ENCODE measurements at places on chromosomes 5 and 9. TPM values are rescaled to one million over a fixed set of nuclear protein-coding genes. Genes with fewer than 3 reads are reported as not detected.

GRCh38 chr5:55584398-55585205, 49.8 kb upstream of the PLPP1 start:
- DNase-seq, result no peak

DNA sequence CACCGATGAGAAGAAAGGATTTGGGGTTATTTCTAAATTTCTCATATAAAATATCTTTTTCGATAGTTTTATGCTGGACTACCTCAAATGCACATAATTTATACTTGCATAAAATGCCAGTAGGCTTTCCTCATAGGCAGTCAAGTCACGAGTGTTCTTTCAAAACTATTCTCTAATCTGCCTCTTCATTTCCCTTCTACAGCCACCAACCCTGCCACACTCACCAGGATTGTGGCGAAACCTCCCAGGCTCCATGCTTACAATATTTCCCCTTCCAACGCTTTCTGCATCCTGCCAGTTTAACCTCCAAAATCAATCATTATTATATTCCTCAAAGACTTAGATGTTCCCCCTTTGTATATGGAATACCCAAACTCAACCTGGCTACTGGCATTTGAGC, 65.4 kb downstream of the FRMD3 start:
- DNase-seq, result no peak

DNA sequence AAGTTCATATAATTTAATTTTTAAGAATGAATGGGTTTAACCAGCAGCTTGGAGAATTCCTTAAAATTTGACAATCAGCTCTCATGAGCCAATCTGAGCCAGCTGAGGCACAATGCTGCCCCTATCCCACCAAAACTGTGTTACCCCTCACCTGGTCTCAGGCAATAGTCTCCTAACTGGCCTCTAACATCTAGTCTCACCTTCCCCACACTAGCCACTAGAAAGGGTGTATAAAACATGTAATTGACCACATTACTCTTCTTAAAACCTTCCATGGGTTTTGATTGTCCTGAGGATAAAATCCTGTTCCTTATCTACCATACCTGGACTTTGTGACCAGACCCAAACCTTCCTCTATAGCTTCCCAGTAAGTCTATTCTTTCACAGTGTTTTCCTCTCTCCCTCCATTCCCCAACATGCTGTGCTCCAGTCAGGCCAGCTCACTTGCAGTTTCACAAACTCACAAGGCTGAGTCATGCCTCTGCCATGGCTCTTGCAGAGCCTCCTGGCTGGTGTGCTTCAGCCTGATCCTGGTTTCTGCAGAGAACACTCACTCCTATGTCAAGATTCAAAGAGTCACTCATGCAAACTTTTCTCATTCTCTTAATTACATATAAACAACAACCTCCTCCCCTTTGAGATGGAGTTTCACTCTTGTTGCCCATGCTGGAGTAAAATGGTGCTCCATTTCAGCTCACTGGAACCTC, 16.0 kb upstream of the ZCCHC7 start:
- DNase-seq, result no peak

DNA sequence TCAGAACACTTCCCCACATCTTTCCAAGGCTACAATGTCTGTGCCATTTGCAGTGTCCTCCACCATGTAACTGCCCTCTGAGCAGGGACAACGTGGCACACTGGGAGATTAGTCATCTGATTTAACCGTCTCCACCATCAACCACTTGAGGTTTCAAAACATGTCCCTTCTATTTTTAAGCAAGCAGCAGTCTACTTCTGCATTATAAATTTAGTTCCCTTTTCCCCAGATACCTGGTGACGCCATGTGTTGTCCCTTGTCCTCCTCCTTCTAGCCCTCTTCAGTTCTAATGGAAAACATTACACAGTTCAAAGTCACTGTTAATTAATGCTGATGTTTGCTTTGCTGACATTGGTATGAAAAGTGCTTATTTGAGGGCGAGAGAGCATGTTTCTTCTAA, 52.8 kb downstream of the ATP10B start:
- no peak for DNase-seq

GRCh38 chr5:76445063-76445462, 42.0 kb downstream of the IQGAP2 start:
- DNase-seq, result no peak

- DNase-seq, result no peak
These were observed 36.9 kb downstream of the PCSK5 start for GRCh38 chr9:75927356-75927755.

GRCh38 chr9:101991926-101992325, 253.5 kb upstream of the GRIN3A start:
- DNase-seq, result no peak

DNA sequence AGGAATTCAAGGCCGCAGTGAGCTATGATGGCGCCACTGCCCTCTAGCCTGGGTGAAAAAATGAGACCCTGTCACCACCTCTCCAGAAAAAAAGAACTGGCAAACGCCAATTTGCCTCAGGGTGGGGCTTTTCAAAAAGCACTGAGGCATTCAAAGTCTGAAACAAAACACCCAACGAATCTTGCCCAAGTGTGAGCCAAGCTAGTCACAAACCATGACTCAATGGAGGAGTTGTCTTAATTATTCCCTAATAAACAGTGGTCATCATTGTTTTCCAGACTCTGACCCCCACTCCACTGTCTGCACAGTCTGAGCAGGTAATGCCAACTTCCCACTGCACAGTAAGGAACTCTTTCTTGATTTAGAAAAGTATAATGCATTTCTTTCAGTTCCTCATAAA, 16.8 kb downstream of the FRMD3 start:
- no peak for DNase-seq

DNA sequence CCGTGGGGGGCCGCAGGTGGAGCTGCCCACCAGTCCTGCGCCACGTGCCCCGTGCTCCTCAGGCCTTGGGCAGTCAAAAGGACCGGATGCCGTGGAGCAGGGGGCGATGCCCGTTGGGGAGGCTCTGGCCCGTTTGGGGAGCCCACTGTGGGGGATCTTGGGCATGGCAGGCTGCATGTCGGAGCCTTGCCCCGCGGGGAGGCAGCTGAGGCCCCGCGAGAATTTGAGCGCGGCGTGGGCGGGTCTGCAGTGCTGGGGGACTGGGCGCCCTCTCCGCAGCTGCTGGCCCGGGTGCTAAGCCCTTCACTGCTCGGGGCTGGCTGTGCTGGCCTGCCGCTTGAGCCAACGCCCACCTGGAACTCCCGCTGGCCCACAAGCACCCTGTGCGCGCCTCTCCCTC, 445.6 kb upstream of the EDIL3 start:
- no peak for DNase-seq

- DNase-seq, result no peak
These were observed 143.3 kb downstream of the ALDH1A1 start for GRCh38 chr9:72809586-72809985.

DNA sequence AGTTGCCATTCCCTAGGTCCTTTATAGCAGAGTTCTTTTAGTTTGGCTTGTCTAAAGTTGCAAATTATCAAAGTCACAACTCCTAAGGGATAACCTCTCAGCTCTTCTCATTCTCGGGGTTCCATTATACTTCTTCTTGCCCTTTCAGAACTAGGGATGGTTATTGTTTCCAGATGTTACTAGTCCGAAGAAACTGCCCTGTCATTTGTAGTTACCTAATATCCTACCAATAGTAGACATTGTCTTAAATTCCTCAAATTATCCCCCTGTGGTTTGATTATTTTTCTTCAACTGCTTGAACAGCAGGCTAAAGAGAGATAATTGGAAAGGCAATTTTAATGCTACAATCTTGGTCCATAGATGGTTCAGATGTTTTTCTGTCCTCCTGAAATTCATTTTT, 709.8 kb downstream of the KCTD16 start:
- no peak for DNase-seq

GRCh38 chr5:136018814-136019783, 9.7 kb upstream of the TGFBI start:
- peak; percentile 98 for DNase-seq

DNA sequence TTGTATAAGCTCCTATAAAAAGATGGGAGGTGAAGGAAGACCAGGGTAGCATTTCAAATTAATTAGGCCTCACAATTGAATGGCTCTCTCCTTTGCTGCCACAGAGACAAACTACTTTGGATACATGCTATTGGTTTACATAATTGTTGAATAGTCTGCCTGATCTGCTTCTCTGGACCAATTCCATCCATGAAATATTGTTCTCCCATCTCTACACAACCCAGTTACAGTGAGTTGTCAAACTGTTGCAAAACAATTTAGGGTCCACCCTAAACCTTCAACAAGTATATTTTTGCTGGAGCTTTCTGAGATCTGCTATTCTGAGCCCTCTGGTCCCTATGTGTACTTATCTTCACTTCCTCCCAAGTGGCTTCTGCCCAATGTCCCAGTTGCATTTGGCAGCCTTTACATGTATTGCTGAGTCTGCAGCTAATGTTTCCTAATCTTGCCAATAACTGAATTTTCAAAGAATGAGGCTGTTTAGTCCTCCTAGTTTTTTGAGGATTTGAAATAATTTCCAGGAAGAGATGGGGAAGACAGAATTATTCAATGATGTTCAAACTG, 38.9 kb downstream of the AGTPBP1 start:
- no peak for DNase-seq

DNA sequence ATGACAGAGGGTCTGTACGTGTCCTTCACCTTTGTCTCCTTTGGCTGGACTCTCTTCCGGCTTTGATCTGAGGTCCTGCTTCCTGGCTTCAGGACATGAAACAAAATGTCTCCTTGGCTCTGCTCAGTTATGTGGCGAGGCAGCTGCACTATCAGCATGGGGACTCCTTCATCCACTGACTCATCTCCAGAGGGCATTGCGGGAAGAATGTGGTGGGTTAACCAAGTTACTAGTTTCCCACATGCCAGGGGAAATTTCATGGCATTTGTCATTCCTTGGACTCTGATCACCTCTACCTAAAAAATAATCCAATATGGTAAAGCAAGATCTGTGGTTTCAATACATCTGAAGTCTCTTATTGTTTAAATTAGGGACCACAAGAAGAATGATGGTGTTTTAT, 259.7 kb downstream of the MED10 start:
- no peak for DNase-seq

- DNase-seq, result peak; percentile 25
These were observed 63.1 kb downstream of the TMOD1 start for GRCh38 chr9:97564291-97565175.

DNA sequence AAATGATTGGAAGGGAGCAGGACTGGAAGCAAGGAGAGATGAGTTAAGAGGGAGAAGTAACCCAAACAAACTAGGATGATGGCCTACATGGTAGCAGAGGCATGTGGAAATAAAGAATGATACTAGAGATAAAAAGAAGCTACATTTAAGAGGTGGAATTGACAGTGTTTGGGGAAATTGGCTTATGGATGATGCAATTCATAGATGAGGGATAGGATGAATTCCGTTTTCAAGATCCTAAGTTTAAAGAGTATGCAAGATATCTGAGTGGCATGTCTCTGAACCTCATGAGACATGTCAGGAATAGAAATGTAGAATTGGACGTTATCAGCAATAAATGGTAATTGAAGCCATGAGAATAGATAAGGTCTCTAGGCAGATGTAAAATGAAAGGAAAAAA, 73.6 kb downstream of the RPS23 start:
- DNase-seq, result no peak

- no peak for DNase-seq
These were observed 11.1 kb upstream of the SLCO4C1 start for GRCh38 chr5:102307232-102307631.

DNA sequence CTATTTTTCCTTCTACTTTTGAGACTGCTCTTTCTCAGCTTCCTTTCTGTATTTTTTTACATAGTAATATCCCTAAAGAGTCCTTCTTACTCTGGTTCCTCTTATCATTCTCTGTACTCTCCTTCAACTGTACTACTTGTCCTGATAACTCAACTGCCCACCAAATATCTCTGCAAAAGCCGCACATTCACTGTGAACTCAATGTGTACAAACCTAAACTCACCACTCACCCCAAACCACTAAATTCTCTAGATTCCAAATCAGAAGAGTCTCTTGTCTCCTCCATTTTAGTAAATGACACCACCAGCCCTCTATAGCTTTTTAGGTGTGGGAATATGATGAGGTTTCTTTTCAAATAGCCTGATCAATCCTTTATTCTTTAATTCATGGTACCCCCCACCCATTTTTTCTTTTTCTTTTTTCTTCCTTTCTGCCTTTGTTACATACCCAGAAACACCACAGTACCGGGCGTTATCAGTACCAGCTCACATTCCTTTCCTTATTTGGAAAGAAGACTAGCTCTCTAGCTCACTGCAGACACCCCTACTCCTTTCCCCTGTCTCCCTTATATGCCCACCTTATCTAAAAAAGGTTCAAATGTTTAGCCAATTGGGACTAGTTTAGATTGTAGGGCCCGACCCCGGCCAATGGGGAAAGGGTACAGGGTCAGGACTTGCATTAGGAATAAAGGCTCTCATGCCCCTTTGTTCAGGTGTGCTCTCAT, 63.1 kb upstream of the RANBP6 start:
- no peak for DNase-seq

GRCh38 chr5:159906943-159907342, 9.3 kb upstream of the ADRA1B start:
- DNase-seq, result no peak

DNA sequence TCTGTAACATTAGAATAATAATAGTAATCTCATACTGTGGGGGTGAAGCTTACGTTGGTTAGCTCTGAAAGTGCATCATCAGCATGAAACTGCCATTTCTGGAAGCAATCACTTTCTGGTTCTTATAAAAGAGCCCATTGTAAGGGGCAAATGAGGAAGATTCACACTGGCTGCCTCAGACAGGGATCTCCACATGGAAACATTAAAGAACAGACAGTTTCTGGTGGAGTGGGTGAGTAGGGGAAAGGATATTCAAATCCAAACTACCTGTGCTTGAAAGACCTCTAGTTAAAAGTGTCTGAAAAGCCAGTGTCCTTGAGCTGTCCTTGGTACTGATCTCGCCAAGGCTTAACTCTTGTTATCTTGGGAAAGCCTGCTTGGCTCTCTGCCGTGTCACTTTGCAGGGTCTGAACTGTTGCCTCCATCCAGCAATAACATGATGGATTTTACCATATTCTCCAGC, 19.1 kb upstream of the SLC31A2 start:
- peak; percentile 35 for DNase-seq

DNA sequence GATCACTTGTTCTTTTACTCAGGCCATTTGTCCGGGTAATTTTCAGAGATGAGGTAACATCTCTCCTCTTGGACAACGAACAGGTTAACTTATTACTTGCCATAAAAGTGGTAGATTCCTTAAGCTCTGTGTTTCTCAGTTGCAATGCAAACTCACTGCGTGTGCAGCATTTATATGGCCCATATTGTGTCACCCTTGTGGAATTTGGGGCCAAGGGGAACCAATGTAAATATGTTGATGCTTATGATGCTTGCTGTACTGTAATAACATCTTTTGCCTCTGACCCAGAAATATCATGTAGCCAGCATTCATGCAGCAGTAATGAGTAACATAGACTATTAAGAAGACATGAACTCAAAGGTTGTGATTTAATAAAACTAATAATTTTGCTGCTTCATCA, 175.8 kb downstream of the ADAMTS6 start:
- no peak for DNase-seq

- DNase-seq, result no peak
These were observed 8.3 kb upstream of the FER start for GRCh38 chr5:108739376-108739775.

- no peak for DNase-seq
These were observed 17.6 kb downstream of the TRMO start for GRCh38 chr9:97904725-97905124.

GRCh38 chr9:133122935-133123611, 2.0 kb upstream of the RALGDS start:
- no peak for DNase-seq

Gene ANKRD31
- 0.04 TPM for total RNA-seq

Gene RGS7BP
- total RNA-seq, result 3.1 TPM

Gene SHOC1
- total RNA-seq, result not detected

Gene SLC12A2
- total RNA-seq, result 10.4 TPM

Gene MEF2C
- total RNA-seq, result 3.6 TPM

Gene NOXA1
- 0.79 TPM for total RNA-seq

Gene PCDHGA3
- total RNA-seq, result 0.85 TPM

Gene FOXD4
- total RNA-seq, result not detected

Gene PROB1
- total RNA-seq, result 1.0 TPM

Gene RETREG1
- total RNA-seq, result 5.7 TPM
